Activated CD8-positive, alpha-beta memory T cell treated with anti-CD3 and anti-CD28 coated beads for 1 hour (primary cell): ENCODE measurements at places on chromosomes 1 and 21.

DNA sequence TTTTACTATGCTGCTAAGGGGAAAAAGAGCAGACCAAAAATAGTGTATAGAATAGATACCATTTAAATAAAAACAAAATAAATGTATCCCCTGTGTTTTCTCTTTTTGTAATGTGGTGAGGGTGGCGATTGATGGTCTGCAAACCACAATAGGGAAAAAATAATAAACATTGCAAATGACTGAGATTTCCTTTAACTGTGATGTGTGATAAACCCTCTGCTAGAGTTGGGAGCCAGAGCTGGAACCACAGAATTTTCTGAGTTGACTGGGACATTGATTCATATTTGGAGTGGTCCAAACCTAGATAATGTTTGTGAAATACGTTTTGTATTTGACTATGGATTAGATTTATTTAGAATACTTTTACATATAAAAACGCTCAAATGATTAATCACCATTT lies 70.6 kb upstream of the PTGFR start:
- no peak for DNase-seq

DNA sequence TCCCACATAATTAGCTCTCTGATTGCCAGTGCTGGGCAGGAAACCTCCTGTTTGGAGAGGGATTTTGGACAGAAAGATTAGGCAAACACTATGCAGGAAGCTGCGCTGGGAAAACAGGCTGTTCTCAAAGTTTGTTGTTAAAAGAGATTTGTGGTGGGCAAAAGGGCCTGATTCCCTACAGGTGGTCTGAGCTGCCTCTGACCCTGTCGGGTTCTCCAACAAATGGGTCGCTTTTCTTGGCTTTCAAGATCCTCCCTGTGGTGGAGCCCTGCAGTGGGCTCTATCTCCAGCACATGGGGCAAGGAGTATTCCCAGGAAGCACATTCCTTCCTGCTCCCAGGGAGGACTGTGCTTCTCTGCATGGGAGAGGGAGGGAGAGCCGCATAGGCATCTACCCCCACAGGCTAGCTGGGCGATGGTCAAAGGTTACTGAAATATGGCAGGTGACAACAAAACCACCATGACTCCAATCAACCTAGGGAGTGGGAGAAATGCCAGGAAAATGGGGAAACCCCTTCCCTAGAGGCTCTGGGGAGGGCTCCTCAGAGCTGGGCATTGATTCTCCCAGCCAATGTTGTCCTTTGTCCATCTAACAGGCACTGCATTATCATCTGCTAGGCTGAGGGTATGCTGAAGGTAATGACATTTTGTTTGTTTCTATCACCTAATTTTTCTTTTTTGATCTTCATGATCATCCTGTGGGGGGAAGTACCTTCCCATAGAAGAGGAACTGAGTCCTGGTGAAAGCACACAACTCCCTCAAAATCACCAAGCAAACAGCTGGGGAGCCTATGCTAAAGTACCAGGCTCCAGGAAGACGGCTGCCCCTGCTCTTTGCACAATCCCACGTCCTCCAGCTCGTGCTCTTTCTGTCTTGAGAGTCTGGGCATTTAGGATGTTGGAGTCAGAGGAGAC lies 85.3 kb downstream of the PLXNA2 start:
- DNase-seq, result no peak

DNA sequence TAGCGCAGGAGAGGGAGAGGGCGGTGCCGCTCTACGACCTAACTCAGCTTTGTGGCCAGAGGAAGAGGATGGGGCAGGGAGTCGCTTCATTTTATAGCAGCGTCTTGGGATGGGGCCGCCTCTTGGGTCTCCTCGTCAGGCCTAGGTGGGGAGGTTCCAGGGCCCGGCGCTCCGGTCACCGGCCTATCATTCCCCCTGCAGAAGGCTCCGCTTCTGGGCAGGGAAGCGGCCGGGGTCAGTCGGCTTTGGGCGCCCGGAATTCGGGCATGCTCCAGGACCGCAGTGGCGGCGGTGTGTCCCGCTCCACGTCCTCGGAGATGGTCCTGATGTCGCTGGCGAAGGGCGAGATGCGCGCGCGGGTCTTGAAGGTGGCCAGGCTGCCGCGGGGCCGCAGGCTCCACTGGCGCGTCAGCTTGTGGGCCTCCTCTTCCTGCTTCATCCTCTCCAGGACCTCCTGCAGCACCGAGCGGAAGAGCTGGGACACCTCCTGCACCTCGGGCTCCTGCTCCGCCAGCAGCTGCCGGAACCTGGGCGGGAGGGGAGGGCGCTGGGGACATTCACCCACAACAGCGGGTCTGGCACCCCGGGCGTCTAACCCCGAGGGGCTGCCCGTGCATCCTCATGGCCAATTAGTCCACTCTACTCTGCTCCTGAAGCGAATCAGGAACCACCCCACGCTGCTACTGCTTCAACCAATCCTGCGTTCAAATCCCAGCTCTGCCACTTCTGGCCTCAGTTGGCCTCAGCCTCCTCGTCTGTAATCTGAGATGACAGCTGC lies 13.0 kb downstream of the RD3 start:
- DNase-seq, result no peak

DNA sequence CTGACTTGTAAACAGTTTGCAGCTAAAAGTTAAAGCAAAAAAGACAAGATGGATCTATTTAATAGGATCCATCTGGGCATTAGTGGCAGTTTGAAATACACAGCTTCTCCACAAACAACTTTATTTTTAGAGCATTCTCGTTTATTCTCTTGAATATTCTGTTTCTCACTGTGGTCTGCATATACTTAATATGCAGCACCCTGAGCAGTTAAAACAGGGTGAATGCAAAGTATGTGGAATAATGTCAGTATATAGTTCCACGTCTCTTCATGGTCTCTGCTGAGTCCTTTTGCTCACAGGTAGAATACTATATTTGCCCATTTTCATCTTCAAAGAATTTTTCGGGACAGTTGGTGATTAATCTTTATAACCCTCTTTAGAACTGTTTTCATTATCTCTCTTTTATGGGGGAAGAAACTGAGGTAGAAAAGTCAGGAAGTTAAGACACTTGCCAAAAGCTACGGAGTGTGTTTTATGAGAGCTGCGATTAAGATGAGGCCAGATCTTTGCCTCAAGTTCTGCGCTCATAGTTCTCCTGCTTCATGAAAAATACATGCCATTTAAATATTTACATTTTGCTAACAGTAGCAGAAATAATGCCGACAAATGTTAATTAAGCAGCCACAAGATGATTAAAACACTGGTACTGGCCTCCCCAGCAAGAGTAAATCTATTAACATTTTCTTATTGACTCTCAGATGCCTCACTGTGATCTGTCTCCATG lies 115.6 kb downstream of the PTBP2 start:
- DNase-seq, result no peak

- DNase-seq, result no peak
Measured at GRCh38 chr1:119469741-119470140, 37.3 kb upstream of the HSD3B1 start.

- DNase-seq, result no peak
Measured at GRCh38 chr1:24717887-24718650, 27.2 kb upstream of the CLIC4 start.

DNA sequence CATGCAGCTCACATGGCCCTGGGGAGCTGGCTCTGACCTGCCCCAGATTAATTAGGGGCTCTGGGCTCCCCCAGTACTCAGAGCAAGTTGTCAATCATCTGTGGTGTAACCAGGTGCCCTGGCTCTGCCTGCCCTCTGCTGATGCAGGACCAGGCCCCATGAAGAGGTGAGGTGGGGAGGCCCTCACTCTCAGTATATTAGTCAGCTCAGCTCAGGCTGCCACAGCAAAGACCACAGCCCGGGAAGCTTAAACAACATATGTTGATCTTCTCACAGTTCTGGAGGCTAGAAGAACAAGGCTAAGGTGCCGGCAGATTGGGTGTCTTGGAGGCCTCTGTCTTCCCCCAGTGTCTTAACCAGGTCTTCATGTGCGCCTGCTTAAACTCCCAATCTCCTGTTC lies 66.5 kb downstream of the FCRL5 start:
- DNase-seq, result no peak

DNA sequence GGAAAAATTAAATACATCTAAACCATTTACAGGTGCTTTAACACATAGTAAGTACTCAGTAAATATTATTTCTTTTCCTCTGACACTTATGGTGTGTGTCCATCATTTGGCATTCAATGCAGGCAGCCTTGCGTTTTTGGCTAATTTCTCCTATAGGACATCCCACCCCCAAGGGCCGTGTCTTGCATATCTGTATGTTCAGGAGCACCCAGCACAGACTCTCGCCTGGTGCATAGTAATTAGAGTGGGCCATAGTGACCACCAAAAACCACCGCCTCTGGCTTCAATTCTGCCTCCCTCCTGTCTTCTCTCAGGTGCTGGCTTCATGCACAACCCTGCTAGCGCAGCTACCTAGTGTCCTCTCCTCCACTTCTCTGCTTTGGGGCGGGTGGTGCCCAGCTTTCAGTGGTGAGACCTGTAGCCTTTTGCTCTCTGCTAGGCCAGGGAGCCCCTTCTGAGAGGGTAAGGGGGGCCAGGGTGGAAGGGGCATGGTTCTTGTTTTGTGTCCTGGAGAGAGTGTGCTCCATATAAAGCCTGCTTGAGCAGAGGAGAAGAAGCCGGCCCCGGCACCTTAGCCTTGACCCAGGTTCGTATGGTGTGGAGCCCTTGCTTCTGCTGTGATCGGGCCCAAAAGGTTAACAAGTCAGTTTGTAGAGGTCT lies 33.4 kb downstream of the BATF3 start:
- DNase-seq, result no peak

DNA sequence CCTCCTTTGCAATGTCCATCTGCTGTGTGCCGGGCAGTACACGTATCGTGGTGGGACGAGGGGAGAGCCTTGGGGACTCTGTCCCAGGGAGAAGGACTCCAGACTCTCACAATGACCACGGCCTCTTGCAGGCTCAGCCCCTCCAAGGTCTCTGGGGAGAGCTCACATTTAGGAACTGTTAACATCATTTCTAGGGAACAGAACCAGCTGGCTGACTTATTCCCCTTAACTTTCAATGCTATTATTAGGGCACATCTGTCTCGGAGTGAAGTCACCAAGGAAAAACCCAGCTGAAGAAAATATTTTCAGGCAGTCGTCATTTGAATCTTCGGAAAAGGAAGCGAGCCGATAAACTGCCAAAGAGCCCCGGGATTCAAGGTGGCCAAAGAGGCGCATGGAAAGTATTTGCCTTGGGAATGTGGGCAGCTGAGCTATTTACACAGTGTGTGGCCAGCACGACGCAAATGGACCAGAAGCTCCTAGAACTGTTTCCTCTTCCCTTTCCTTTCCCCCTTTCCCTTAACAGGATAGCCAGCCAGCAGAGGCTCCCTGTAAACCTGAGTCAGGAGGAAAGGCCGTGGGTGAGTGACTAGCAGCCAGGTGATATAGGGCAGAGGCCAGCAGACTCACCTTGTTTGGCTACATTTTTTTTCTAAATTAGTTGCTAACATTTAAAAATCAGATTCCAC lies 74.5 kb downstream of the ITPKB start:
- no peak for DNase-seq

- DNase-seq, result no peak
Measured at GRCh38 chr21:36749935-36750575, 51.1 kb downstream of the SIM2 start.

GRCh38 chr1:31739346-31739745 lies 24.8 kb downstream of the ADGRB2 start:
- DNase-seq, result no peak

GRCh38 chr1:68751723-68752122 lies 254.8 kb upstream of the DEPDC1 start:
- DNase-seq, result no peak

DNA sequence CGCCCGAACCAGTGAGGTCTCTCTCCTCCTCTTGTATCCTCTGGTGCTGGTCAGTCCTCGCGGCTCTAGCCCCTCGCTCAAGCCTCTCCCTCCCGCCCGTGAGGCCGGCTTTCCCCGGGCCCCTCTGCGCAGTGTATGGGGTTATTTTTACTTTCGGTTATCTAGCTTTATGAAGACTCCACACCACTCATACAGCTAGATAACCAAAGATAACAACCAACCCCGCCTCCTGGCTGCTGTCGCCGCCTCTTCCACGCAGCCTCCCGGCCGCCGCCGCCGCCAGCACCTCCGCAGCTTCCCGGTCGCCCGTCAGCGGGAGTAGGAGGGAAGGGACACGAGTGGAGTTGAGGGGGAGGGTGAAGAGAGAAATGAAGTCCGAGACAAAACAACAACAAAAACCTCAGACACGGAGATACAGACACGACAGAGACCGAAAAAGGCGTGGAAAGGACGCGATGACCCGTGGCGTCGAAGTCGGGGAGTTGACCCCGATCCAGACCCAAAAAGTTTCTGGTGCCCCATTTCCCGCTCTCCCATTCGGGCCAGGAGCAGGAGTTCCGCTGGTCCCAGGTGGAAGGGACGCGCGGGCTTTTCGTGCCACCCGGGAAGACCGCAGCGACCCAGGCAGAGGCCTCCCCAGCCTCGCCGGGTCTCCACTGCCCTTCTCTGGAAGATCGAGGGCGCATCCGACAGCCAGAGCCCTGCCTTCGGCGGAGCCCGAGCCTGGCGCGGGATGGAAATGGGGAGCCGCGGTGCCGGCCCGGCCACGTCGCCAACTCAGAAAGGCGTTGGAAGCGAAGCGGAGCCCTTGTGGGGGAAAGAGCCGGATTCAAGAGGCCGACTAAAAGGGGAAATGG lies 51.4 kb downstream of the RHBG start:
- DNase-seq, result no peak

GRCh38 chr1:219988387-219988786 lies 57.9 kb downstream of the EPRS1 start:
- DNase-seq, result no peak

GRCh38 chr21:14737284-14737691 lies 191.2 kb upstream of the SAMSN1 start:
- DNase-seq, result no peak

DNA sequence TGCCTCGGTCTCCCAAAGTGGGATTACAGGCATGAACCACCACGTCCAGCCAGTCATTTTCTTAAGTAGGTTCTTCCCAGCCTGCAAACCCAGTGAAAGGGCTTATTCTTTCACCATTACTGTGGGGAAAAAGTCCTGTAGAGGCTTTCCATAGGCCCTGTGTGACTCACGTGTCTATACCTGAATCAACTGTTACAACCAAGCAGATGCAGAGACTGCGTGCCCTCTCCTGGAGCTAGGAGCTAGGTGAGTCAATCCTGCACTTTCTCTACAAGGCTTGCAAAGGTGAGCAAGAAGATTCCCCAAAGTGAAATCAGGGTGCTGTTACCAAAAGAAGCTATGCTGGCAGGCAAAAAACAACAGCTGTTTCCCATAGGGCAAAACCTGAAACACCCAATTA lies 13.8 kb upstream of the MPZL1 start:
- DNase-seq, result no peak

- no peak for DNase-seq
Measured at GRCh38 chr1:212700892-212701819, 1.5 kb upstream of the BATF3 start.

DNA sequence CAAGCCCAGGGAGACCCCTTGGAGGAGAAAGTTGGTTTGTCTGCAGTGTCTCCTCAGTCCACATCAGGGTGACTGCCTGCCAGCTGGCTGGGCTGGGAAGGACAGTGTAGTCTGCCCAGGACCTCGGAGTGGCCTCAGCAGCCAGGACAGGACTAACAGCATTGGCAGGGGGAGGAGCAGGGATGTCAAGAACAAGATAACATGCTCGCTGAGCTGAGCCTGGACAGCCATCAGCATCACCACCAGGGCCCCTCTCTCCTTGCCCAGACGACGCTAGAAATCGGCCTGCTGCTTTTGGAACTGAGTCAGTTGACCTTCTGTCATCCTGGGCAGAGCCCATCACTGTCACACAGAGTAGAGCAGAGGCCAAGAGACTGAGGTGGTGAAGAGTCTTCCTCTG lies 83.6 kb upstream of the CNTN2 start:
- DNase-seq, result no peak

GRCh38 chr1:168991667-168992475 lies 114.6 kb upstream of the ATP1B1 start:
- DNase-seq, result no peak
